ENCODE measurements at places on chromosomes 16 and 17.

DNA sequence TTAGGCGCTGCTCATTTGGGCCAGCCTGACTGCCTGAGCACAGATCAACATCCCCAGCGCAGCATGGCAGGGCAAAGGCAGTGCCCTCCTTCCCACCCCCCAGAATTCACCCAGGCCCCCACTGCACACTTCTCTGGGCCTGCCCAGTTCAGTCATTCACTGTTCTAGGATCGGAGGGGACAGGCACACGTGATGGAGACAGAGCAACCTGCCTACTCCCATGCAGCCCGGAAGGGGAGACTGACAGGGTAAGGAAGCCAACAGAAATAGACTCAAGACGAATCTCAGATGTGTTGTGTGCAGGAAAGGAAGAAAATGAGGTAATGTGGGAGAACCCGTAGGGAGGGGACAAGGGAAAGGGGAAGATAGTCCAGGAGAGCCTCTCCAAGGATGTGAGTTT lies 59.2 kb upstream of the LYRM9 start:
- no peak for DNase-seq

- no peak for DNase-seq
These were observed 1.6 kb upstream of the DECR2 start for GRCh38 chr16:400061-400591.

DNA sequence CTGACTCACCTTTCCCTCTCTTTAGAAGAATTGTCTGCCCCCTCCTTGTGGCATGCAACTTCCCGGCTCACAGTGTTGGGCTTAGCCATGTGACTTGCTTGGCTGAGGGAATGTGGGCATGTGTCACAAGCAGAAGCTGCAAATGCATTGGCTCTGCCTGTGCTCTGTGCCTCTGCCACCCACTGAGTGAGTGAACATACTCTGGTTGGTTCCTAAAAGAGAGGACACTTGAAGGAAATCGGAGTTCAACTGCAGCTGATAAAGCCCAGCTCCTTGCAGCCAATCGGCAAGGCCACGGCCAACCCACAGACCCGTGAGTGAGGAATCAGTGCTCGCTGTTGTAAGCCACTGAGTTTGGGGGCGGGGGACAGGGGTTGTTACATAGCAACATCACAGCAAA lies 10.9 kb upstream of the GINS2 start:
- no peak for DNase-seq

DNA sequence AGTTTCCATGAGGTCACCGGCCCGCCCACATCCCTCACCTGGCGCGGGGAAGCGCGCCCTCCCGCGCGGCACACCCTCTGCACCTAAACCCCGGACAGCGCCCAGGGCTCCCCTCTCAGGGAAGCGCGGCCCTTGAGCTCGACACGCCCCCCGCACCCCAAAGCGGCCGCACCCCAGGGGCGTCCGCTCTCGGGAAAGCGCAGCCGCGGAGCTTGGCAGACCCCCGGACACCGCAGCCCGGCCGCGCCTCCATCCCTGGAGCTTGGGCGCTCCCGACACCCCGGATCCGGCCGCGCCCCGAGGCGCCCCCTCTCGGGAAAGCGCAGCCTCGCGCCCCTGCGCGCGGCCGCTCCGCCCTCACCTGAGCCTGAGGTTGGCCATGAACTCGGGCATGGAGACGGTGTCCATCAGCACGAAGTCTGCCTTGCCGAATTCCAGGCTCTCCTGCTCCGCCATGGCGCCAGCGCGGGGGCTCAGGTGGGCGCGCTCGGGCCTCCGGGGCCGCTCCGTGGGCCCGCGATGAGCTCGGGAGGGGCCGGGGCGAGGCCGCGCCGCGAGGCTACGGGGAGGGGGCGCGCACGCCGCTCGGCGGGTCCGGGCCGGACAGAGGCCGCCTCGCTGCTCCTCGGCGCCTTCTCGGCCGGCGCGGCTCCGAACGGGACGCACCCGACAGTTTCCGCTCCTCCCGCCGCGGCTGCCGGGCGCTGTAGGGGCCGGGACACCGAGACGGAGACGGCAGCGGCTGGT lies at the start of gene MYO1D:
Gene MYO1D, minus strand, starts transcription at position 708 of the 747 bp plus-strand sequence. Its CDS starts 252 bp downstream, at position 456.
- no peak for DNase-seq

- DNase-seq = no peak
These were observed 6.3 kb downstream of the CRHR1 start for GRCh38 chr17:45790296-45790922.

DNA sequence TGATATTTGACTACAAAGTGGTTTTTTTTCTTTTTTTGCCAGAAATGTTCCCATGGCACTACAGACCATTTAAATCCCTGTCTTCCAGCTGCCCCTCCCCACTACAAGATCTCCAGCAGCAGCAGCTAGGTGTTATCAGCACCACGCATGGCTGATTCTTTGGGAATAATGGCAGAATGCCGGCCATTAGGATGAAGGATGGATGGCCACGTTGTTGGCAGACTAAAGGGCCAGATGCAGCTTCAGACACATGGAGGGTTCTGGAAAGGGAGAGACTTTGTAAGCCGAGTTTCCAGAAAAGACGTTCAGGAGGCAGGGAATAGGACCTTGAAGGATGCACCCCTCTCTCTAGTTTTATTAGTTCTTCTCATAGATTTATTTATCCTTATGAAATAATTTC lies 10.3 kb upstream of the MED9 start:
- no peak for DNase-seq

- no peak for DNase-seq
These were observed 130.2 kb upstream of the CHMP6 start for GRCh38 chr17:80861418-80861815.

DNA sequence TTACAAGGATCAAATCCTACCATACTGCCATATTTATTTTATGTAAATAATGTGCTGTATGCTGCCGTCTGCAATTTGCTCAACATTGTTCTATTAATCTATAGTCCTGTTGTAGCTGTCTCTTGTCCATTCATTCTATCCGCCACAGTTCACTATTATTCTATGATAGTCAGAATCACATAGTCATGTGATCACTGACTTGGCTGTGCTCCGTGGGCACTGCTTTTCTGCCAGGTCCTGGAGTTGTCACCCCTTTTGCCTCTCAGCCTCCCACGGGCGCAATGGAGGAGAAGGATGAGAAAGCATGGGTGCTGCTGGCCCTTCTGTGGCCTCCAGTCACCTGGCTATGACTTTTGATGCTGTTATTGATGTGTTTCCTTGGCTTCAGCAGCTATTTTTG lies 37.3 kb upstream of the ANKFY1 start:
- no peak for DNase-seq

DNA sequence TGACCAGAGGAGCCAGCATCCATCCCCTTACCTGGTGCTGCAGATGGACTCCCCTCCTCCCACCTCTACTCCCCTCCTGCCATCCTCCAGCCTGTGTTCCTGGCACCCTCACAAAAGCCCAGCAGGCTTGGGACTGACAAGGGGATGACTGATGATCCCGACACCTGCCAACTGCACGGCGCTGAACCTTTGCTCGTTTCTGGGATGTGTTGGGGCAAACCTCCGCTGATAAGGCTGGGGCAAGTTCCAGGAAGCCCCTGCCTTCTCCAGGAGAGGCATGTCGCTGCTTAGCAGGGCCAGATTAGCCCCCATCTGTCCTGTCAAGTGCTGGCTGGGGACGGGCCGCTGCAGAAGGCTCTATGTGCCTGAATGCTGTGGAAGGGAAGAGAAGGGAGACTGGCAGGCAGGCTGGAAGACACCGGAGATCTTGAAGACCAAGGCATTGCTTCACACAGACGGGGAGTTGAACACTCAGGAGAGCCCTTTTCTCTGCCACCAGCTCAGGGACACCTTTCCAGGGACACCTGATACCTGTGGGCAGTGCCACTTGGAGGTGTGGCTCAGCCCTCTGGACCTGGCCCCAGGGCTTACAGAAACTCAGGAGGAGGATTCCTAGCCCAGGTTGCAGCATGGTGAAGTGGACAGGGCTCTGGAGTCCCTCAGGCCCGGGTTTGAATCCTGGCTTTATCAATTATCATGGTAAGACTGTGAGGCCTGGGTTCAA lies 973 bp upstream of the KRT15 start:
- DNase-seq = peak; percentile 90

DNA sequence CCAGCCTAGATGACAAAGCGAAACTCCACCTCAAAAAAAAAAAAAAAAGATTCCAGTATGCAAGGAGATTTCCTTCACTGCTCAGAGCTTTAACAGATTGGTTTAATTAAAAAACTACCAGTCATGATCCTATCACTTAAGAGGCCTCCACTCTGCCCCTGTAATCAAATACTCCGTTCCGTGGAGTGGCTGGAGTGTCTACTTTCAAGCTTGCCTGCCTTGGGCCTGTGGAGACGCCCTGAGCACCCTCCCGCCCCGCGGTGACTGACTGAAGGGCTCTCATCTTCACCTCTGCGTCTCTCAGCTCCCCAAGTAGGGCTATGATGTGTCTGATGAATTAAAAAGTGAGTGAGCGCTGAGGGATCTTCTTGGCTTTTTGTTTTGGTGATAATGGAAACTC lies 25.3 kb upstream of the TRPV3 start:
- DNase-seq = no peak

DNA sequence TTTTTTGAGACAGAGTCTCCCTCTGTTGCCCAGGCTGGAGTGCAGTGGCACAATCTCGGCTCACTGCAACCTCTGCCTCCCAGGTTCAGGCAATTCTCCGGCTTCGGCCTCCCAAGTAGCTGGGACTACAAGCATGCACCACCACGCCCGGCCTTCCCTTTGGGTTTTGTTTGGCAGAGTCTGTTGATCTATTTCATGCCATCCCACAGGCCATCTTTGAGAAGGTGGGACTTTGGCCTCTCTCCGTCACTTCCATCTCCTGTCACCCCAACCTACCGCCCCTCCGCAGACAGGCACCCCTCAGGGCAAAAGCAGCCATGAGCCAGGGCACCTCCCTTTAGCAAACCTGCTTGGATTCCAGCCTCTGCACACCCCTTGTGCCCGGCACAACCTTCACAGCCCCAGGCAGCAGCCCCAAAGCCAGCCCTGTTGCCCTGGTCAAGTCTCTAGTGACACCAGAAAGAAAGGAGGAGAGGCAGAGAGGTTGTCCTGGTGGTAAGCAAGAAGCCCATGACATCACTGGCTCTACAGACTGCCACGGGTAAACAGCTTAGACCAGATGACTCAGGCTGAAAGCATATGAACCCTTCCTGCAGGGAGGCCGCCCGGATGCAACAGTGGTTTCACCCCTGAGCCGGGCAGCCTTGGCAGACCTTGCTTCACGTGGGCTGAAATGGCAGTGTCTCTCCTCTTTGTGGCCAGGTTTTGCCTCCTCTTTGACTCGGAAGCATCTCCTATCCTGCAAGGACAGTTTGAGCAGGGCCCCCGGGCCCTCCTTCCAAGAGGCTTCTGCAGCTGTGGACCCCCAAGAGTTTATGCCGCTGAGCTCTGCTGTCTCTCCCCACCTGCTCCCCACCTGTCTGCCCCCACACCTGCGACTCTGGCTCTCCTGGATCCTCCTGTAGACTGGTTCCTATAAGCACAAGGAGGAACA lies 8.1 kb upstream of the TIMP2 start:
- peak; percentile 43 for DNase-seq

GRCh38 chr16:54970016-54970415 lies 39.4 kb downstream of the IRX5 start:
- no peak for DNase-seq

GRCh38 chr16:19753815-19754643 lies 36.0 kb downstream of the IQCK start:
- DNase-seq = no peak

- no peak for DNase-seq
These were observed 238.8 kb downstream of the STX8 start for GRCh38 chr17:9336817-9337216.

DNA sequence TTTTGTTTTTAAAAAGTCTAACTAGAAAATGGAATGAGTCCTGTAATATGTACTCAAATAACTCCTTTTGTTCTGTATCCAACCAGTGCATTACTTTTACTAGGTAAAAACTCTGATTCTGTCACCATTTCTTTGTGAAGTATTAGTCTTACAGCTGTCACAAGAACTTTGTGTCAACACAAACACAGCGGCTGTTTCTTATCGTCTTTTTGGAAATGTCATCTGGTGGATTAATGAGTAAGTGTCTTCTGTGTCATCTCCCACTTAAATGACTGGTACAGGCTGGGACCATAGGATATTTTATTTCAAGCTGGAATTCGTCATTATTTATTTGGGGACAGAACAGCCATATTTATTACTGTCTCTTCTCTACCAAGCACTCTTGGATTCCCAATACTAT lies 19.1 kb upstream of the ALDH3A2 start:
- no peak for DNase-seq

DNA sequence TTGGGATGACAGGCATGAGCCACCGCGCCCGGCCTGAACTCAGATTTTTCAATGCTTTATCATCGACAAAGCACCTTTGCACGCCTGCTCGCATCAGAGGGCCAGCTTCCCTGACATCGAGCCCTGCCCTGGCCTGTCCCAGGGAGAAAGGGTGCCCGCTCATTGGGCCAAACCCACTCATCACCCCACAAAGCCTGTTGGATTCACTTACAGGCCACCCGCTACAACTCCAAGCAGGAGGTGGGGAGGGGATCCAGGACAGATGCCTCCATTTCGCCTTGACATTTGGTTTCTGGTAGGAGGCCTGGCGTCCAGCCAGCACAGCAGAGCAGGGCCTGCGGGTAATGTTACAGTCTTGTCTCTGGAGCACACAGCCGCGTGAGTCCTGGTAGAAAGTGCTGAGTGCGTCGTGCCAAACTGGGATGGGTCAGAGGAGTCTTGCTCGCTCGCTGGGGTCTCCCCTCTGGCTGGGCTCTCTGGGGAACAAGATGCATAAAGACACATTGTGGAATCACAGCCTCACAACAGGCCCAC lies 19.8 kb downstream of the SMTNL2 start:
- DNase-seq = peak; percentile 92

DNA sequence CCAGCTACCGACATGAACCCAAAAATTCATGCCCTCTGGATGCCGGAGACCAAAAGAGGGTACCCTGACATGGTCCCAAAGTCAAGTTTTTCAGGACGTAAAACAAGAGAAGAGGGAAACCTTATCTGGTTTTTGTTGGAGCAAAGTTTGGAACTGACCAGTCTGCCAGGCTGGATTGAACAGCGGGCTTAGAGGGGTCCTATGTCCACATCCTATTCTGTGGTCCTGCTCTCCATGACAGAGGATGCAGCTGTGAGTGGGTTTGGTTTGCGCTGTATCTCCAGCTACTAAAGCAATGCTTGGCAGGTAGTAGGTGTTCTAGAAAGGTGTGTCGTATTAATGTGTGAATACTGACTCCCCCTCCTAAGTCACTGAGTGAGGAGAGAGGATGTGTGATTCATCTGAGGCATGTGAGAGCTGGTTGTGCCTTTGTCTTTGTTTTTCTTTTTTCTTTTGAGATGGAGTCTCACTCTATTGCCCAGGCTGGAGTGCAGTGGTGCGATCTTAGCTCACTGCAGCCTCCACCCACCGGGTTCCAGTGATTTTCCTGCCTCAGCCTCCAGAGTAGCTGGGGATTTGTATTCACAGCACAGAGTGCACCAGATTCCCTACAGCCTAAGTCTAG lies 31.0 kb downstream of the PMM2 start:
- DNase-seq = no peak

Data from DMS 273 treated with DMSO at 0.1 percent for 48 hours (cell line).